ENCODE measurements at places on chromosomes 3 and 15.
A peak's percentile ranks its signal among the peaks of the same experiment; 100 is the strongest.

DNA sequence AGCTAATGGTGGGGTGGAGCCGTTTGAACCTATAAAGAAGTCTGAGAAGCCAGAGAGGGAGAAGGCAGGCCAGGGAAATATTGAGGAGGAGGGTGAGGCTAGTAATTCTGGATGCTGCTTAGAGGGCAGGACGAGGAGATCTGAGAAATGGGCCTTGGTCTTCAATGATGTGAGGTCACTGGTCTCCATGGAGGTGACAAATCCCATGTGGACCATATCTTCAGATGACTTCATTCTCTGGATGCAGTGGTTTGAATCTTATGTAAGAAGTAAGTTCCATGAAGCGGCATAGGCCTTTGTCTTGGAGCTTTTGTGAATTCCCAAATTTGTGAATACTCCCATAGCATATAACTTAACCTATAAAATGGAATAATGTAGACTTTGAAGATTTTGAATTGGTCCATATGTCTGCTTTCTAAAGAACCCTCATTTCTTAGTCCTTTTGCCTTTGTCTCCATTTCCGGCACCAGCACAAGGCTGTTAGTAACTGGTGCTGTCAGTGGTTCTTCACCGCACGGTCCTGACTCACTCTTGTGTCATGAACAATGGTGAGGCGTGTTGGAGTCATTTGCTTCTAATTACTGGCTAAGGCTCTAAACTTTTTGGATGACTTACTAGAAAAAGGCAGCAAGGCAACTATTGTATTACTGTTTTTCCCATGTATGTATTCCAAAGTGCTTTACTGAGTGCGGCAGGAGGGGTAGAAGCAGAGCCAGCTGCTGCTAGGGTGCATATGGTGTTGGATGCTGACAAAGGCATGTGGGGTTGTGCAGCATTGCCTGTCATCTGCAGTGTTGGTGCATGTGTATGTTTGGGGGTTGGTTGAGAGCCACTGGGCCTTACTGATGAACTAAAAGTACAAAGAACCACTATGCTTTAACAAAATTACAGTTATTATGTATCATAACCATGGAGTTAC lies 279.3 kb upstream of the C2CD4B start:
- DNase-seq: peak; percentile 9

DNA sequence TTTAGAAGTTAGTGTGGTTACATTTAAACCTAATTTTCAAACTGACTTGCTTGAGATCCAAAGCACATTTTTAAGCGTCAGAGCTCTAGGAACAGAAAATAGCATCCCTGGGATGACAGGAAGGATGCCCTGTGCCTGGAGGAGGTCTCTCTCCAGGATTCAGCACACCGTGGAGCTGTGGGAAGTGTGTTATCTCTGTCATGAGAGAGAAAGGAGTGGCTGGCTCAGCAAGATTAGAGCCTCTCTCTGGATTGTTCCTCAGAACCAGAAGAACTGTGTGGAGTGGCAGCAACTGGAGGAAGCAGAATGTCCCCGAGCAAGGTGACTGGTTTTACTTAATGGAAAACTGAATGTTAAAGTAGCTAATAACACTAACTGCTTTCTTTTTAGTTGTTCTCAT lies 233.6 kb upstream of the TGFBR2 start:
- DNase-seq: no peak

- DNase-seq: no peak
These were observed 60.5 kb upstream of the MINAR1 start for GRCh38 chr15:79371591-79371990.

DNA sequence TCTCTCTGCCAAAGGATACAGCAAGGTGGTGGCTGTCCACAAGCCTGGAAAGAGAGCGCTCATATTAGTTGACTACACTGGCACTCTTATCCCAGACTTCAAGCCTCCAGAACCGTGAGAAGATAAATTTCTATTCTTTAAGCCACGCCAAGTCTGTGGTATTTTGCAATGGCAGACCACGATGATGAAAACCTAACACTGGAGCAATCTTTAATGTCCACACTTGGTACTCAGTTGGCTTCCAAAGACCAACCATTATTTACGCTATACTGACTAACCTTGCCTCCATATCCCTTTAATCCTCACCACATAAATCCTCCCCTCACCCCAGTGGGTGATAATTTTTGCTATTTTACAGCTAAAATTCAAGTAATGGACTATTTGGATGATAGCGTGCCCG lies 16.9 kb upstream of the LACTB start:
- no peak for DNase-seq

- no peak for DNase-seq
These were observed 45.5 kb downstream of the SUSD5 start for GRCh38 chr3:33173103-33173502.

- DNase-seq: no peak
These were observed 427.3 kb downstream of the MFSD1 start for GRCh38 chr3:159229116-159229680.

All from stimulated activated CD4-positive, alpha-beta T cell treated with anti-CD3 and anti-CD28 coated beads, Interleukin-15, amount 100 ng/mL, for 24 hours (primary cell).